Trophoblast cell (in vitro differentiated cells and primary cell): ENCODE measurements at places on chromosomes 16 and 17.

DNA sequence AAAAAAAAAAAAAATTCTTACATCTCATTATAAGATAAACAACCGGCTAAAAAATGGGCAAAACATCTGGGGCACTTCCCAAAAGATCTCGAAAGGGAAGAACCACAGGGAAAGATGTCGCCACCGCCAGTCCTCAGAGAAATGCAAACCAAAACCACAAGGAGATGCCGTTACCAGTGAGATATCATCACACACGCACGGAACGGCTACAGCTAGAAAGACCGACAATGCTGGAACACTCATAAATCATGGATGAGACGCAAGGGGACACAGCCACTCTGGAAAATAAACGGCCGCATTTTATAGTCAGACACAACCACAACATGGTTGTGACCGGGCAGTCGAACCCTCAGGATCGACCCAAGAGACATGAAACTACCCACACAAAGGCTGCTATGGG, 24.5 kb downstream of the WDR45B start:
- no peaks in the 10 kb centered on the region for H3K4me1 ChIP-seq
- H3K27me3 ChIP-seq: no peaks in the 10 kb centered on the region
- peaks cover 69% of the 10 kb centered on the region for H3K36me3 ChIP-seq
- no peak overlapping the region for H3K27ac ChIP-seq

DNA sequence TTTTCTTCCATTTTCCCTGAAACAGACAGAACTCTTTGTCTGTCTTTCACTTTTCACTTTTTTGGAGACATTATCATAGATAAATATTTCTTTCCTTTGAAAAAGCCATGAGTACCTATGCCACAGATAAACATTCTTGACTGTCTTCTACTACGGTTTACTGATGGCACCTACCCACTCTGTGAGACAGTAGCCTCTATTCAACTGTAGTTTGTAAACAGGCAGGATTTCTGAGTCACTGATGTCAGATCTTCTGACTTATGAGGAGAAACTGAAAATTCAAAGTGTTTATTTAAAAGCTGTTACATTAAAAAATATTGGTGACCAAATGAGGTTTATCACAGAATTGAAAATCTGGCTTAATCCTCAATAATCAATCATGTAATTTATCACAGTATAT, 658.4 kb downstream of the TOX3 start:
- no peak overlapping the region for H3K4me3 ChIP-seq
- H3K36me3 ChIP-seq: no peaks in the 10 kb centered on the region
- no peak for DNase-seq
- H3K4me1 ChIP-seq: no peaks in the 10 kb centered on the region

DNA sequence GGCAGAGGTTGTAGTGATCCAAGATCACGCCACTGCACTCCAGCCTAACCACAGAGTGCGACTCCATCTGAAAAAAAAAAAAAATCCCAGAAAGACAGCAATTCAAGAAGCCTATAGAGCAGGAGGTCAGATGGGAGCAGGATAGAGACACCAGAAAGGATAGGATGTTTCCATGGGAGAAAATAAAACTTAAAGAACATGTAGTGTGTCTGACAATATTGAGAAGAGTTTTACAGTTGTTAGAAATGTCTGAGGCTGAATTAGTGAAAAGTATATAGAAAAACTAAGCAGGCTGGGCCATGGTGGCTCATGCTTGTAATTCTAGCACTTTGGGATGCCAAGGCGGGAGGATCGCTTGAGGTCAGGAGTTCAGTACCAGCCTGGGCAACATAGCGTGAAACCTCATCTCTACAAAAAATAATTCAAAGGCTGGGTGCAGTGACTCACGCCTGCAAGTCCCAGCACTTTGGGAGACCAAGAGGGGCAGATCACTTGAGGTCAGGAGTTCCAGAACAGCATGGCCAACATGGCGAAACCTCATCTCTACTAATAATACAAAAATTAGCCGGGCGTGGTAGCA, 15.3 kb upstream of the TRIM37 start:
- no peaks in the 10 kb centered on the region for H3K4me1 ChIP-seq
- H3K27ac ChIP-seq: no peak overlapping the region
- peaks cover 9% of the 10 kb centered on the region for H3K36me3 ChIP-seq
- no peak for DNase-seq
- no peak overlapping the region for H3K4me3 ChIP-seq

DNA sequence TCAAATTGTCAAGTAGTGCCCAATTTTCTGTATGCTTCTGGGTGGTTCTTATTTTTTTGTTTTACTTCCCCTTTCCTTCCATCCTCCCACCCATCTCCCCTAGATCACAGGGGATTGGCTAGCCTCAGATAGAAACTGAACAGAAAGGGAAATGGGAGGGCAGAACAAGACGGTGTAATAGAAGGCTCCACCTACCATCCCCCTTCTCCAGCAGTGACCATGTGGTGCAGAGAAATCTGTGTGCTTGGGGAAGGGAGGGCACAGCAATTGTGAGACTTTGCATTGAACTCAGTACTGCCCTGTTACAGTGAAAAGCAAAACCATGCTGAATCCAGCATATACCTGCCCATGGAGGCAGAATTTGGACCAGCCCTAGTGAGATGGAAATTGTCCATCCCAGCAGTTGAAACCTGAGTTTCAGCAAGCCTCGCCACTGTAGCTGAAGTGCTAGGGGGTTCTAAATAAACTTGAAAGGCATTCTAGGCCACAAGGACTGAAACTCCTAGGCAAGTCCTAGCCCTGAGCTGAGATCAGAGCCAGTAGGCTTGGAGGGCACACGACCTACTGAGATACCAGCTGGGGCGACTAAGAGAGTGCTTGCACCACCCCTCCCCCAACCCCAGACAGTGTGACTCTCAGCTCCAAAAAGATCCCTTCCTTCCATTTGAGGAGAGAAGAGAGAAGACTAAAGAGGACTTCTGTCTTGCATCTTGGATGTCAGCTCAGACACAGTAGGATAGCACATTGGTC, 5.2 kb downstream of the SLFN11 start:
- no peaks in the 10 kb centered on the region for H3K36me3 ChIP-seq
- no peak overlapping the region for H3K27ac ChIP-seq
- no peaks in the 10 kb centered on the region for H3K4me1 ChIP-seq

DNA sequence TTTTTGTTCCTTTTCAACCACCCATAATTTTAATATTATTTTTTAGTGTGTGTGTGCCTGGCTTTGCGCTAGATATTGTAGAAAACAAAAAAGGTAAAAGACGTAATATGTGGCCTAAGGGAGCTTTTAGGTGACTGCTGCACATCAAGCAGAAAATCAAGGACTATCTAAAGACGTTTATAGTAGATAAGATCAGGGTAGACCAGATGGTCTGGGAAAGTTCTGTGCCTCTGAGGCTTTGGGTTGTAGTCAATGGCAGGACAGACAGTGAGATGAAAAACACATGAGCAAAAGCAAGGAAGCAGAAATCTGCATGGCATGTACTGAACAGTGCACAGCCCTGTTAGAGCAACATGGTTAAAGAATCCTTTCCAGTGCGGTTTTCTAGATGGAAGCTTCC, 26.8 kb upstream of the ARHGAP23 start:
- peaks cover 20% of the 10 kb centered on the region for H3K36me3 ChIP-seq
- H3K4me3 ChIP-seq: no peak overlapping the region
- no peaks in the 10 kb centered on the region for H3K27me3 ChIP-seq
- no peak for DNase-seq
- no peak overlapping the region for H3K27ac ChIP-seq

GRCh38 chr17:44540246-44541084, 16.8 kb upstream of the FZD2 start:
- no peaks in the 10 kb centered on the region for H3K27me3 ChIP-seq
- H3K36me3 ChIP-seq: no peaks in the 10 kb centered on the region
- H3K4me3 ChIP-seq: no peak overlapping the region
- no peak overlapping the region for H3K27ac ChIP-seq
- no peak for DNase-seq
- peaks cover 53% of the 10 kb centered on the region for H3K4me1 ChIP-seq
